ENCODE measurements at places on chromosomes 5 and 9.

GRCh38 chr5:143328589-143329220, 74.8 kb downstream of the NR3C1 start:
- no peak for DNase-seq

DNA sequence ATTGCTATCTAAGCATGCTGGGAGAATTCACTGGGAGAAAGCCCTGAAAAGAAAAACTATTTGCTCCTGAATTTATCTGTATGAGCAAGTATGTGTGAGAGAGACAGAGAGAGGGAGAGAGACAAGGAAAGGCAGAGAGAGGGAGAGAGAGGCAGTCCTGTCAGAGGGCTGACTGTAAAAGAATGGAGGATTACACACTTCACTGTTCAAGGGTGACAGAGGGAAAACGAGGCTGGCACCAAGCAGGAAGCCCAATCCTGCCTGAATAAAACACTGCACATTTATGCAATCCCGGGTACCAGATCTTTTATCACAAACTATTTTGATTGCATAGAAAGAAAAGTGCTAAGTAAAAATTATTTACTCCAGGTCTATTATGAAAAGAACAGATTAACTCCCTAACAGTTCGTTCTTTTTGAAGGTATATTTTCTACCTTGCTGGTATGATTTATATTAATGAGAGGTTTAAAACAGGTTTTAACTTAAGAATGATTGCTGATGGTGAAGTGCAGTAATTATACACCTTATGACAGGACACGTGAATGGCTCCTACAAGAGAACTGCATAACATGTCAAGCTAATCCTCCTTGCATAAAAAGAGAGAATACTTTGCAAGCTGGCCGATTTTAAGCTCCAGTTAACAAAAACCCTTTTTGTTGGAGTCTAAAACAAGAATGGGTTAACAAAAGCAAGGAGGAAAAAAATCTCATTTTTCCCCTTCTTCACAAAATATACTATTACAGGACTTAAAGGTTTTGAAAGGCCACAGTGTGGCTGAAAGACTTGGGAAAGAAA, 82.5 kb downstream of the NFIB start:
- no peak for DNase-seq

DNA sequence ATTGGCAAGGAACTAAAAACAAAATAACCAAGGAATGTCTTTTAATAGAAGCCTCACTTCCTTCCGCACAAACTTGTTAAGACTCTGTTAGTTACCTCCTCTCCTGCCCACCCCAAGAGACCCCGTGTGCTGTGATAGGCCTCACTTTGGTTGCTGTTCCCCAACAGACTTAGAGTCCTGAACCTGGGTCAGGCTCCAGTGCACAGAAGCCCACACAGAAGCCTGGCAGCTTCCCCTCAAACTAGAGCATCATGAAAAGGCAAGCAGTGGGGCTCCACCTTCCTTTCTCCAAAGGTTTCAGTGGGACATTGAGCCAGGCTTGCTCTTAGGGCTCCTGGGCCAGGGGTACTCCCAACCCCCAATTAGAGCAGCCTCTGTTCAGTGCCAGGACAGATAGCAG, 230.5 kb downstream of the ESM1 start:
- no peak for DNase-seq

DNA sequence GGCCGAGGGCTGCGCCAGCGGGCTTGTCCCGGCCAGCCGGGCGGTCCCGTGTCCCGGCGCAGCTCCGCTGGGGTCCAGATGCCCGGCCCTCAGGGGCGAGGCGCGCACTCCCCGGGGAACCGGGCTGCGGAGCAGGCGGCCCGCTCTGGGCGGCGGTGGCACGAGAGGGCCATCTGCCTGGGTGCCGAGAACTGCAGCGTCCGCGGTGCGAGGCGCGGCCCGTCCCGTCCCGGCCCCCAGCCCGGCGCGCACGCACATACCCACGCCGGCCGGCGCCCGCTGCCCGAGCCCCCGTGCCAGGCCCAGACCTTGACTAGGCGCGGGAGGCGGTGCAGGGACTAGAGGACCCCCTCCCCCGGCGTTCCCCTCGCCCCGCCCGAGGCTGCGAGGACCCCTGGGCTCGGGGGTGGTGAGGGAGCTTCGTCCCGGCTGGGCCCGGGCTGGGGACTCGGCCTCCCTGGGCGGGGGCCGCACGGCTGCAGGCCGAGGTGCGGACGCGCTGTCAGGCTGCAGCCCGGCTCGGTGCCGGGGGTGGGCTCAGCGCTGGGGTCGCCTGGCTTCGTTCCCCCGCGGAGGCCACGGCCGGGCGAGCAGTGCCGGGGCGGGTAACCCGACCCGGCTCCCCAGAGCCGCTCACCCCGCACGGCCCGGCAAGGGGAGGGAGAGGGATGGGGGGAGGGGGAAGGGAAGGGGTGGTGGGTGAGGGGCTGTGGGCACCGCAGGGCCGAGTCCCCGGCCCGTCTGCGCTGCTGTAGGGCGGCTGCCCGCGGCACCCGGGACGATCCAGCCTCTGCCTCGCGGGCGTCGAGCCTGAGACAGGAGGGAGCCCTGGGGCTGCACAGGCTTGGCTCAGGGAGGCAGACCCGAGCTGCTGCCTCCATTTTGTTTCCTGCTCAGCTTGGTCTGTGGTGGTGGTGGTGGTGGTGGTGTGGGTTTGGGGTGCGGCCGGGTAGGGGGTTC, 1.2 kb upstream of the NSD1 start:
- DNase-seq = no peak

DNA sequence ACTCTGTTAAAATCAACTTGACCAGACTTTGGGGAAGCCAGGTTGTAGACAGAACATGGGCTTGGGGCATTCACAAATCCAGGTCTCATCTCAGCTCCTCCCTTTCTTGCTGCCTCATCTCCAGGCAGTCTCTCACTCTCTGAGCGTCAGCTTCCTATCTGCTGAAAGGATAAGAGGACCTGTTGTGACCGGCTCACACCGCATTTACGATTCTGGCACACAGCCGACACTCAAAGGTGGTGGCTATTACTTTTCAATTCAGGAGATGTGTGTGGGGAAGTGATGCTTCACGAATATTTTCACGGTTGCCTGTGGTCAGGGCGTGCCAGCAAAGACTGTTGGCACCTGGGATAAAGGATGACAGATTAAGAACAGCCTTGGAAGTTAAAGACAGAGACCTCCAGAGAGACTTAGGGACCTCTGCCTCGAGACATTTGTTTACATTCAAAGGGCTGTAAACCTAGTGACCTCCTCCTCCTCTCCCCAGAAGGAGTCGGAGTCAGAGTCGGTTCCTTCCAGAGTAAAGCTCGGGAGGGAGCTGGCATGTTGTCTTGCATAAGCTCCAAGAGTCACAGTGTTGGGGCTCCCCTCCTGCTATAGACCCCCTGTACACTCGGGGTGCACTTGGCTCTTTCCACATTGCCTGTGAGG, 83.2 kb downstream of the AK8 start:
- no peak for DNase-seq

GRCh38 chr5:177220576-177220975, 82.9 kb downstream of the RAB24 start:
- DNase-seq = no peak

- no peak for DNase-seq
These were observed 56.5 kb downstream of the XRCC4 start for GRCh38 chr5:83133797-83134196.

GRCh38 chr5:177443144-177443983, 3.2 kb upstream of the PRR7 start:
- DNase-seq = no peak

DNA sequence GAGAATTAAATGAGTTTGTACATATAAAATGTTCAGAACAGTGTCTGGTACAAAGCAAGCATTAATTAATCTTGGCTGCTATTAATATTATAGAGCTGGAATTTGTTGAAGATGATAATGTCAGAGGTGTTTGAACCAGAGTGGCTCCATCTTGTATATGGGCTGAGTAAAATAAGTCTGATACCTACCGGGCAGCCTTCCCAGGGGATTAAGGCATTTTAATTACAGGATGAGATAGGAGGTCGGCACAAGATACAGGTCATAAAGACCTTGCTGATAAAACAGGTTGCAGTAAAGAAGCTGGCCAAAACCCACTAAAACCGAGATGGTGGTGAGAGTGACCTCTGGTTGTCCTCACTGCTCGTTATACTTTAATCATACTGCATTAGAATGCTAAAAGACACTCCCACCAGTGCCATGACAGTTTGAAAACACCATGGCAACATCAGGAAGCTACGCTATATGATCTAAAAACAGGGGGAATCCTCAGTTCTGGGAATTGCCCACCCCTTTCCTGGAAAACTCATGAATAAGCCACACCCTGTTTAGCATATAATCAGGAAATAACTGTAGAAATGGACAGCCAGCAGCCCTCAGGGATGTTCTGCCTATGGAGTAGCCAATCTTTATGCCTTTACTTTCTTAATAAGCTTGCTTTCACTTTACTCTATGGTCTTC, 90.2 kb downstream of the PLK2 start:
- no peak for DNase-seq

- DNase-seq = no peak
These were observed 4.9 kb downstream of the PCDHGC5 start for GRCh38 chr5:141493500-141494422.

- no peak for DNase-seq
These were observed 6.0 kb downstream of the TRIM7 start for GRCh38 chr5:181198905-181199519.

GRCh38 chr5:76445063-76445462, 42.0 kb downstream of the IQGAP2 start:
- no peak for DNase-seq

DNA sequence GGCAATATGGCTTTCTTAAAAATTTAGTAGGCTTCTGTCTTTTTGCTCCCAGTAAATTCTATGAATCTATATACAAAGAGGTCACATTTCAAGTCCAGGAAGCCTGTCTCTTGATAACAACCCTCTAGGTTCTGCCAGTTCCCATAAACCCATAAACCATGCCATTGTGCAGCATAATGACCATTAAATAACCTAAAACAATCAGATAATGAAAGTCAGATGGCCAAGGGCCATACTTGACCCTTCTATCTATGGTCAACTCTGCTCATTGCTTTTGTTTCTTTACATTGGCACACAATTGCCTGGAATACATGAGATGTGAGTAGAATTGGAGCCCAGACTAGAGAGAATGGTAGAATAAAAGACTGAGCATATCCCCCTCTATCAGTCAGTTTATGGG, 305.4 kb upstream of the KIF2A start:
- no peak for DNase-seq
